ENCODE measurements at places on chromosomes 4 and X.

GRCh38 chr4:186840771-186841301, 117.2 kb upstream of the FAT1 start:
- DNase-seq = no peak

- no peak for DNase-seq
Measured at GRCh38 chr4:151431728-151432127, 22.8 kb downstream of the FHIP1A start.

GRCh38 chr4:35982318-35982717, 262.0 kb downstream of the ARAP2 start:
- DNase-seq = no peak

GRCh38 chr4:7828011-7828720, 111.5 kb downstream of the AFAP1 start:
- no peak for DNase-seq

DNA sequence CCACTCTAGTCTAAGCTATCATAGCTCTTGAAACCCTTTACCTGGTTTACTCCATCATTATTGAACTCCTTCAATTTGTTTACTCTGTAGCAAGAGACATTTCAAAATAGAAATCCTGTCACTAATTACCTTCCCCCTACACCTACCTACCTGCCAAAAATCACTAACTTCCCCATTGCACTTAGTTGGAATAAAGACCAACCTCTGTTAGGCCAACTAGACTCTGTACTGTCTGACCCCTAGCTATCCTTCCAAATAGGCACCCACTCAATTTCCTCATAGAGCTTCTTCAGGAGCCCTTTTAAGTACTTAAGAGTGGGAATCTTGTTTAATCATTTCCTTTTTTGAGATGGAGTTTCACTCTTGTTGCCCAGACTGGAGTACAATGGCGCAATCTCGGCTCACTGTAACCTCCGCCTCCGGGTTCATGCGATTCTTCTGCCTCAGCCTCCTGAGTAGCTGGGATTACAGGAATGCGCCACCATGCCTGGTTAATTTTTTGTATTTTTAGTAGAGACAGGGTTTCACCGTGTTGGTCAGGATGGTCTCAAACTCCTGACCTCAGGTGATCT, 8.9 kb upstream of the CDKL2 start:
- DNase-seq = no peak

DNA sequence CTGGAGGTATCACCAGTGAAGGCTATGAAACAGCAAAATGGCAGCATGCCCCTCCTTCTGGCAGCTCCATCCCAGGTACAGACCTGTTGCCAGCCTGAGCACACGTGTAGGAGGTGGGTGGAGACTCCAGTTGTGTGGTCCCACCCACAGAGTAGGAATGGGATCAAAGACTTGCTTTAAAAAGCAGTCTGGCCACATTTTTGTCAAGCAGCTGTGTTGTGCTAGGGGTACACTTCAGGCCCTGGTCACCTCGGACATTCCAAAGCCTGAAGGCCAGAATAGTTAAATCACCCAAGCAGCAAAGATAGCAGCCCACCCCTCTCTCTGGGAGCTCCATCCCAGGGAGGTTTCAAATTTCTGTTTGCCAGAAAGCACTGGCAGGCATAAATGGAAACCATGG, 20.3 kb upstream of the AMBN start:
- DNase-seq = no peak

GRCh38 chr4:173443121-173443520, 44.2 kb upstream of the SCRG1 start:
- DNase-seq = no peak

DNA sequence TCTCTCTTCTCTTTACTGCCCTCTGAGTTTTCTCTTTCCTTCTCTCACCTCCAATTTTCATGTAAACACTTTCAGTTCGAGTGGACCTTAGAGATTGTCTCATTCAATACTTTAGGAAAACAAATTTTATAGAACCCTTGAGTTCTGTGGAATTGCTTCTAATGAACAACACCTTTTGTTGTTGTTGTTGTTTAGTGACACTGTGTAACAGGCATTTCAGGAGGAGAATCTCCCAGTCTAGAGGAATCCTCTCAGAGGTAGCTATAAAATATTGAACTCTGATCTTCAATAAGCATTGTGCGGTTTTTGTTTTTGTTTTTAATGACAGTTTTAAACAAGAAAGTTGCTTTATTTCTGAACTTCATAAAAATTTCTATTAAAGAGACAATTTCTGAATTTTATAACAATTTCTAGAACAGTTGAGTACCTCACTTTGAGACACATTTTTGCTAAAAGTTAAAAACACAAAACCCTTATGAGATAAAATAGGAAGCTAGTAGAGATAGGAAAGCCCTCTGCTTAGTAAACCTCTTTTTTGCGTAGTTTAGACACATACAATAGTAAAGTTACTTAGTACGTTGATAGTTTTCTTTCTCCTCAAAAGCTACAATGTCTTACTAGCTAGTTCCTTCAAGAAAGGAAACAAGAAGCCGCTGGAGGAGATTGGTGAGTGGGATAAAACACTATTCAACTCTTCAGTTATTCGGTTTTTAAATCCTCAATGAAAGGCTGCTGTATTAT, 38.8 kb downstream of the CLCN3 start:
- no peak for DNase-seq

- no peak for DNase-seq
Measured at GRCh38 chrX:97636473-97637140, 752.9 kb downstream of the RPA4 start.

GRCh38 chr4:70000711-70001110, 4.9 kb downstream of the STATH start:
- DNase-seq = no peak

GRCh38 chr4:139962130-139962684, 191.8 kb downstream of the MAML3 start:
- no peak for DNase-seq

All from NCI-H1092 treated with DMSO at 0.1 percent for 48 hours (cell line).